ENCODE measurements at places on chromosomes 2 and 18.

GRCh38 chr2:143574069-143574468 is 444.9 kb downstream of the ARHGAP15 start:
- no peak for DNase-seq
- H3K27ac ChIP-seq: no peak overlapping the region
- no peak overlapping the region for H3K4me3 ChIP-seq
- H3K36me3 ChIP-seq: peaks cover 14% of the 10 kb centered on the region
- no peaks in the 10 kb centered on the region for H3K27me3 ChIP-seq
- peaks cover 3% of the 10 kb centered on the region for H3K4me1 ChIP-seq

DNA sequence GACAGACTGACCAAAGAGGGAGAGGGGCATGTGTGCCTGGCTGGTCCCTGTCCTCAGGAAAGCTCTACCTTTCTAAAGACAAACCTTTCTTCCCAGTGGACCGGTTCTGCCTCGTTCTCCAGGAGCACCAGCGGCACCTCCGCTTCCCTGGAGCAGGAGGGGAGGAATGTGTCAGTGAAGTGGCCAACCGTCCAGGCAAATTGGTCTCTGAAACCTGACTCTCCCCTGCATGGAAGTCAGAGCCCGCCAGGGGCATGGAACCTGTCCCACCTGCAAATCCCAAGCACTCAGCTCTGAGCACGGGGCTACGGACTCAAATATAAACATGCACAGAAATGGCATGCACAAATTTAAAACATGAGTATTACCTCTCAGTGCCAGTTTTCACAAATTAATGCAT is 62.9 kb downstream of the COL6A3 start:
- no peaks in the 10 kb centered on the region for H3K36me3 ChIP-seq
- H3K27ac ChIP-seq: no peak overlapping the region
- no peak for DNase-seq

DNA sequence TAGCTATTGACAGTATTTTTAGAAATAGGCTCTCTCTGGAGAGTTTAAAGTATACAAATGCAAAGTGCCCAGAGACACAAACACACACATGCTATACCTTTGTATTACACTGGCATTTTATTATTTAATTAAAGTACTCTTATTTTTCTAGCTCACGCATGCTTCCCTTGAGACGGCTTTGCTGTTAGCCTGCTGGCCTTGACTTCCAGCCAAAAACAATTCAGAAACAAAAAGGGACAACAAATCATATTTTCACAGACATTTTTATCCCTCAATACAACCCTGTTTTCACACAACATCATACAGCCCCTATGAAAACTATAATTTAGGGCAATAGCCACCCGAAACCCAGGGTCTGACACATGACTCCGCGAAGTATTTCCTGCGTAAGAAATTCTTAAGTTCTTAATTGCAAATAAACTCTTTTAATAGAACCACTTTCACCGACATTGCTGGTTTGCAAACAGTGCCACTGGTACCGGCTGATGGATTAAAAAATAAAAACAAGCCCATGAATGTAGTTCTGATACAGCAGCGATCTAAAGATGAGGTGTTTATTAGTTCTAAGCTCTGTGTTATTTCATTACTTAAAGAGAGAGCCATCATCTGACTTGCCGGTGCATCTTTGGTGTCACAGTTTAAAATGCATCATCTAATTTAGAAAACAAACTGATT is 185.1 kb downstream of the TCF4 start:
- no peak overlapping the region for H3K4me3 ChIP-seq
- H3K27ac ChIP-seq: no peak overlapping the region
- H3K4me1 ChIP-seq: no peaks in the 10 kb centered on the region
- no peak for DNase-seq
- H3K36me3 ChIP-seq: no peaks in the 10 kb centered on the region

DNA sequence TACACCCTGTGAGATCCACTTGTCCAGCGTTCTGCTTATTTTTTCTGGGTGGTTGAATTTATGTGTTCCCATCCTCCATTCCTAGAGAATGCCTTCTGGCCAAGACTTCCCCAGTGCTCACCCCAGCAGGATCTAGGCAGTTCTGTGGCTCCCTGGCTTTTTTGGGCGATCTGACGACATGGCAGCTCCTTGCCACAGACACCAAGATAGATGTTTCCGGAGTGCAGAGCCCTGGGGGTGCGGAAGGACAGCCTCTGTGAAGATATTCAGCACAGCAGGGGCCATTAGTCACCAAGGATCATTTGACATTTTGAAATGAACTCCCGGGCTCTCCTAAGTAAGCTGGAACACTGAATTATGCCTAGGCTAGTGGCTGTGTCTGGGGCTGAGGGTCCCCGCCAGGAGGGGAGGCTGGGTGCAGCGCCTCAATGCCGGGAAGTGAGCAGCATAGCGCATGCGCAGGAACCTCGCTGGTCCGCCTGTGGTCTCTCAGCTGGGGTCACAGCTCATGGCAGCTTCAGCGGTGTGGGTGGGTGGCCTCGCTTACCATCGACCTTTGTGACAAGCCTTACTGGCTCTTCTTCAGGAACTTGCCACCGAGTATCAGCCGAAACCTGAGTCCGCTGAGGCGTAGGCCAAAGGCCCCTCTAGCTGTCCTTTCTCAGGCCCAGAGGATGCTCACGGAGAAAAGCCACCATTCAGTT is 60.3 kb downstream of the MEX3C start:
- H3K4me3 ChIP-seq: no peak overlapping the region
- no peak overlapping the region for H3K27ac ChIP-seq
- H3K4me1 ChIP-seq: no peaks in the 10 kb centered on the region
- no peak for DNase-seq
- no peaks in the 10 kb centered on the region for H3K36me3 ChIP-seq
- no peaks in the 10 kb centered on the region for H3K27me3 ChIP-seq

DNA sequence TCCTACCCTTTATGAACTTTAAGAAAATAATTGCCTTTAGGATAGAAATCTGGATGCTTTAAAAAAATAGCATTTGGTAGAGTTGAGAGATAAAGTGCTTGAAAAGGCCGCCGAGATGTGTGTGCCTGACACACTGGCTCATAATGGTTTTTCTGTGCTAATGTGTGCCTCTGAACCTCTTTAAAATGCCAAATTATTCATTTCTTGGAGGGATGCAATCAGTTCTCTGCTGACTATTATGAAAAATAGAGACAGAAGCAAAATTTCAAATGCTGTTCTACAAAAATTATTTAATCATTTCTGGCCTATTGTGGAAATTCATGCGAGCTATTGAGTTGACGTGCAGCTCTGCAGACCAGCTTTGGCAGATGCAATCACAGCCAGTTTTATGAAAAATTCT is 18.0 kb upstream of the MBP start:
- no peak for DNase-seq
- no peaks in the 10 kb centered on the region for H3K36me3 ChIP-seq
- no peak overlapping the region for H3K27ac ChIP-seq
- no peak overlapping the region for H3K4me3 ChIP-seq
- peaks cover 26% of the 10 kb centered on the region for H3K4me1 ChIP-seq
- no peaks in the 10 kb centered on the region for H3K27me3 ChIP-seq

DNA sequence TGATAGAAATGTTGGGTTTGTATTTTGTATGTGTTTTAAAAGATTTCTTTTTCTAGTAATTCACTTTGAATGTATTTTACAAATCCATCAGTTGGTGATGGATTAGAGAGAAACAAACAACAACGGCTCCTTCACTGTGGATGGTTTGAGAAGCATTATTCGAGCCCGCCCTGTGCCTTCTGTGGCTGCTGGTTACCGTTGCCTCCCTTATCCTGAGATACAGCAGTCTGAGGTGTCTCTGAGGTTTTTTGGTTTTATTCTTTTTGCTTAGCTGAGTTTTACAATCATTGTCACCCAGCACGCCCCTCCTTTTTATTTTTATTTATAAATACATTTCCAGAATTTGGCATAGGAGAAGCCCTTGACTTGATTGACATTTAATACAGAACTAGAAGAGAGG is 168.3 kb downstream of the BABAM2 start:
- no peak overlapping the region for H3K4me3 ChIP-seq
- no peak for DNase-seq
- no peaks in the 10 kb centered on the region for H3K27me3 ChIP-seq
- peaks cover 15% of the 10 kb centered on the region for H3K36me3 ChIP-seq
- peaks cover 16% of the 10 kb centered on the region for H3K4me1 ChIP-seq

GRCh38 chr18:68391801-68392200 is 323.1 kb downstream of the TMX3 start:
- H3K27me3 ChIP-seq: no peaks in the 10 kb centered on the region
- DNase-seq: no peak
- no peaks in the 10 kb centered on the region for H3K4me1 ChIP-seq

- H3K4me3 ChIP-seq: peak overlapping the region; percentile 19
- H3K27me3 ChIP-seq: no peaks in the 10 kb centered on the region
- DNase-seq: peak; percentile 74
- H3K27ac ChIP-seq: peak overlapping the region; percentile 47
Measured at GRCh38 chr2:241354668-241355658, 1.1 kb upstream of the FARP2 start.

GRCh38 chr18:48815581-48816324 is 135.0 kb downstream of the SMAD7 start:
- H3K27ac ChIP-seq: peak overlapping the region; percentile 18
- H3K27me3 ChIP-seq: no peaks in the 10 kb centered on the region
- peaks cover 37% of the 10 kb centered on the region for H3K4me1 ChIP-seq
- no peak overlapping the region for H3K4me3 ChIP-seq
- no peaks in the 10 kb centered on the region for H3K36me3 ChIP-seq

DNA sequence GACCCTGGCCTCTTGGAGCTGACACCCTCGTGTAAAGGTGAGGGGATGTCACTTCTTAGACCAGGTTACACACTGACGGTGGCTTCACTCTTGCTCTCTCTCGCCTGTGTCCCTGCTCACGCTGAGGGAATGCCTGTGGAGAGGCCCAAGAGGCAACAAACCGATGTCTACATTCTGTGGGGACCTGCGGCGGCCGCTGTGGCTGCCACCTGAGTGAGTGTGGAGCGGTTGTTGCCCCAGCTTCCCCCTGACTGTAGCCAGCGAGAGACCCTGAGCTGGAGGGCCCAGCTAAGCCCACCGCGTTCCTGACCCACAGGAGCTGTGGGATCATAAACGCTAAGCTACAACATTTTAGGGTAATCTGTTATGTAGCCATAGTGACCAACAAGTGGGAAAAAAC is 55.7 kb upstream of the ASAP2 start:
- no peak overlapping the region for H3K4me3 ChIP-seq
- DNase-seq: no peak
- no peak overlapping the region for H3K27ac ChIP-seq
- no peaks in the 10 kb centered on the region for H3K36me3 ChIP-seq
- H3K4me1 ChIP-seq: no peaks in the 10 kb centered on the region

DNA sequence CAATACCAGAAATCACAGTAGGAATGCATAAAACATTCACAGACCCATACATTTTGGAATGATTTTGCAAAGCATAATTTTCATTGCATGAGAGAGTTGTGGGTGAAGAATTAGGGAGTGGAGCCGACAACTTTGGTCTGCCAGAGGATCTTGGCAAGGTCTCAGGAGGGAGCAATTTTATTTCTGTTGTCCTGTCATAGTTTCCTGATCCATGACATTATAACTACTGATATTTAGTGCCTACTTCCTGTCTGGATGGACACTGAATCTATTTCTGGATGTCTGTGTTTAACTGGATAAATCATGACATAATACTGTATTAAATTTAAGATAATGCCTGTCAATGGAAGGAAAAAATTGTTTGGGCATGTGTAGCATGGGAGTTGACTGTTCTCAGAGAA is 2.4 kb downstream of the ITGA4 start:
- no peak for DNase-seq
- H3K27ac ChIP-seq: peak overlapping the region; percentile 93
- H3K4me1 ChIP-seq: peaks cover 55% of the 10 kb centered on the region
- H3K4me3 ChIP-seq: peak overlapping the region; percentile 92
- no peaks in the 10 kb centered on the region for H3K27me3 ChIP-seq

Measured in T-helper 2 cell treated with Interferon-gamma antibody and Interleukin-4, amounts not matched to agents 5 μg/mL and 100 μg/mL, for 36 hours (primary cell).